ENCODE measurements at places on chromosomes 2 and 18.
A peak's percentile ranks its signal among the peaks of the same experiment; 100 is the strongest.

DNA sequence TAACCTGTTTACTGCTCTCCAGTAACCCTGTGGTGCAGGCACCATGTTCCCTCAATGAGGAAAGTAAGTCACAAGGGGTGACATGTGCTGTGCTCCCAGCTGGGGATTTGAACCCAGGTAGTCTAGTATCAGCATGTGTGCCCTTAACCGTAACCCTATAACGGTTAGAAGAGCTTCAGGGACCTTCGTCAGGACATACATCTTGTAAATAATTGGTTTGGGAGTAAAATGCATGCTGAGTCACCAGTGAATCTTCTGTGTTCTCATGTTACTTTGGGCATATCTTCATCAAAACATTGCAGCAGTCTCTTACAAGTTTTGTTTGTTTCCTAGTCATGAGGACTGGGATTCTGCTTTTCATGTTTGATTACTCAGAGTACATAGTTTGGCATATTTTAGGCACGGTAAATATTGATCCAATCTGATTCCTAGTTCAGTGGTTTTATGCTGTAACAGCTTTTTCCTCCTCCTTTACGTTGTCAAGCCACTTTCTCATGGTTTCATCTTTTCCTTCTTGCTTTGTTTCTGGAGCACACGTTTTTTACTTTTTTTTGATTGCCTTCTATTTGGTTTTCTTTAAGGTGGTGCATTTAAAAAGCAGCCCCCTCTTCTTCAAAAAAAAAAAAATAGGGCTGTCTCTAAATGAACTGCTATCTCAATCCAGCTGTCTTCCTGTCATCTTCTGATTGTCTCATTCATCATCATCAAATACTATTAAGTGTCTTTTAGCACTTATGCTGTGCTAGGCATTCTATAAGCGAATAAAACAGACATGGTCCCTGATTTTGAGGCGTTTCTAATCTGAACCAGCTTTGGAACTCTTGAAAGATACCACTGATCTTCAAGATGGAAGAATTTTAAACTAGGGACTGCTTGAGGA, 50.4 kb downstream of the CLIP4 start:
- H3K4me3 ChIP-seq: no peak overlapping the region
- no peak overlapping the region for H3K27ac ChIP-seq
- no peak for DNase-seq

DNA sequence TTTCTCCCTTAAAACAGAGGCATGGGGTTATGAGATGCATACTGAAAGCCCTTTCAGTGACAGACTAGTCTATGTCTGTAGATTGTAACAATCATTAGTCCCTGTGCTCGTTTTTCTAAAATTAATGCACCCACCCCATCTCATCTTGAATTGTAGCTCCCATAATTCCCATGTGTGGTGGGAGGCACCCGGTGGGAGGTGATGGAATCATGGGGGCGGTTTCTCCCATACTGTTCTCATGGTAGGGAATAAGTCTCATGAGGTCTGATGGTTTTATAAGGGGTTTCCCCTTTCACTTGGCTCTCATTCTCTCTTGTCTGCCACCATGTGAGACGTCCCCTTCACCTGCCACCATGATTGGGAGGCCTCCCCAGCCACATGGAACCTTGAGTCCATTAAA, 100.9 kb downstream of the AP1S3 start:
- no peaks in the 10 kb centered on the region for H3K36me3 ChIP-seq
- no peak overlapping the region for H3K4me3 ChIP-seq
- no peak overlapping the region for H3K27ac ChIP-seq
- no peaks in the 10 kb centered on the region for H3K27me3 ChIP-seq

DNA sequence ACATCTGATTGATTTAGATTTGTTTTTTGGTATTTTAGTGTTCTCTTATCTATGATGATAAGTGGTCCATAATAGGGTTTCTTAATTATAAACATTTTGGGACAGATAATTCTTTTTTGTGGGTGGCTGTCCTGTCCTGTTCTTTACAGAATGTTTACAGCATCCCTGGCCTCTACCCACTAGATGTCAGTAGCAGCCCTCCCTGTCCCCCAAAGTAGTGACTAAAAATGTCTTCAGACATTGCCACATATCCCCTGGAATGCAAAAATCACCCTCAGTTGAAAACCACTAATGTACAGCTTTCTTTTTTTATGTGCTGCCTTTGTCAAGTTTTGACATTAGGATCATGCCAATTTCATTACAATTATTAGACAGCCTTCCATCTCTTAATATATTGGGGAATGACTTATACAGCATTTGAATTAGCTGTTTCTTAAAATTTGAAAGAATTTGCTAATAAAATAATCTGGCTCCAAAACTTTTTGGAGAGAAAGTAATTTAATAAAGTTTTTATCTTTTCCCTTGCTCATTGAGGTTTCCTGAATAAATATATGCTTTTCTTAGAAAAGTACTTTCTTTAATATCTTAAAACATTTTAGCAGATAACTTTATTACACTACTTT, 19.5 kb downstream of the WIPF1 start:
- no peak overlapping the region for H3K27ac ChIP-seq
- H3K4me3 ChIP-seq: no peak overlapping the region
- H3K4me1 ChIP-seq: no peaks in the 10 kb centered on the region
- H3K27me3 ChIP-seq: no peaks in the 10 kb centered on the region
- H3K36me3 ChIP-seq: no peaks in the 10 kb centered on the region

DNA sequence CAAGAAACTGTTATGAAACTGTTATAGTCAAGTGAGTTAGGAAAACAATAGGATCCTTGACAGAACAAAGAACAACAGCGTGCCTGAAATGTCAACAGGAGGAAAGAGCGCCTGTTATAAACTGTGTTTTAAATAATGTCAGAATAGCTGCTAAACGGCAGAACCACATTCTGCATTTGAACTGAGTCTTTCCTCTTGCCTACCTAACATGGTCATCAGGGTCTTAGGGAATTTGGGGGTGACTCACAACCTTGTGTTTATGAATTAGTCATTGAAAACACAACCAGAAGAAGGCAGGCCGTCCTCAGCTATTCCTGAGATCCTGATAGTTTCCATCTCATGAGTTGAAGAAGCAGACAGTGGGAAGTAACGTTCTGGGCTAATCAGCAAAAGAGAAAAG, 222.0 kb upstream of the FN1 start:
- no peaks in the 10 kb centered on the region for H3K27me3 ChIP-seq
- H3K27ac ChIP-seq: no peak overlapping the region
- no peaks in the 10 kb centered on the region for H3K36me3 ChIP-seq
- H3K4me1 ChIP-seq: no peaks in the 10 kb centered on the region
- H3K4me3 ChIP-seq: no peak overlapping the region

GRCh38 chr2:219304223-219304622, 5.0 kb downstream of the PTPRN start:
- no peaks in the 10 kb centered on the region for H3K36me3 ChIP-seq
- H3K27me3 ChIP-seq: peaks cover 1% of the 10 kb centered on the region
- H3K27ac ChIP-seq: no peak overlapping the region
- DNase-seq: no peak

- H3K36me3 ChIP-seq: no peaks in the 10 kb centered on the region
- no peak overlapping the region for H3K4me3 ChIP-seq
- H3K4me1 ChIP-seq: no peaks in the 10 kb centered on the region
- peak; percentile 47 for DNase-seq
Observed at GRCh38 chr2:25566694-25567093, 106.7 kb downstream of the DTNB start.

- no peaks in the 10 kb centered on the region for H3K4me1 ChIP-seq
- no peaks in the 10 kb centered on the region for H3K27me3 ChIP-seq
- H3K27ac ChIP-seq: no peak overlapping the region
Observed at GRCh38 chr2:48984922-48985321, 169.4 kb downstream of the FSHR start.

DNA sequence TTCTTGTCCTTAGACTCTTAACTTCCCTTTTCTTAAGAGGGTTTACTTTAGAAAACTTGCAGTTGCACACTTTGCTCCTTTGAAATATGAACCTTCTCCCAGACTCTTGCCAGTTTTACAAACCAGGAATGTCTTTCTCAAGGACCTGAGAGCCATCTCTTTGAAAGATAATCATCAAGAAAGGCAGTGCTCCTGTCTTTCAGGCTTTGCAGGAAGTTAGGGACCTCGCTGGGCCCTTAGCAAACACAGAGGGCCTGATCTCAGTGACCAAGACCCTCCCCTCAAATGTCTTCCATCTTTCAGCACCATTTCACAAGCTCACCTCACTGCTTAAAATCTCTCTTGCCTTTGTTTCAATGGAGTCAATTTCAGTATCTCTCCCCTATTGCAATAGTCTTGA, 32.0 kb upstream of the NYAP2 start:
- no peaks in the 10 kb centered on the region for H3K27me3 ChIP-seq
- no peak for DNase-seq
- H3K4me3 ChIP-seq: no peak overlapping the region
- no peaks in the 10 kb centered on the region for H3K4me1 ChIP-seq
- no peaks in the 10 kb centered on the region for H3K36me3 ChIP-seq

GRCh38 chr2:238936162-238937052, 88.5 kb downstream of the TWIST2 start:
- DNase-seq: peak; percentile 34
- H3K36me3 ChIP-seq: no peaks in the 10 kb centered on the region
- no peaks in the 10 kb centered on the region for H3K27me3 ChIP-seq
- no peak overlapping the region for H3K4me3 ChIP-seq
- H3K4me1 ChIP-seq: no peaks in the 10 kb centered on the region
- no peak overlapping the region for H3K27ac ChIP-seq

GRCh38 chr2:193153576-193153975, 958.8 kb upstream of the TMEFF2 start:
- no peaks in the 10 kb centered on the region for H3K4me1 ChIP-seq
- no peak overlapping the region for H3K4me3 ChIP-seq
- H3K27me3 ChIP-seq: no peaks in the 10 kb centered on the region
- no peak for DNase-seq
- no peak overlapping the region for H3K27ac ChIP-seq

DNA sequence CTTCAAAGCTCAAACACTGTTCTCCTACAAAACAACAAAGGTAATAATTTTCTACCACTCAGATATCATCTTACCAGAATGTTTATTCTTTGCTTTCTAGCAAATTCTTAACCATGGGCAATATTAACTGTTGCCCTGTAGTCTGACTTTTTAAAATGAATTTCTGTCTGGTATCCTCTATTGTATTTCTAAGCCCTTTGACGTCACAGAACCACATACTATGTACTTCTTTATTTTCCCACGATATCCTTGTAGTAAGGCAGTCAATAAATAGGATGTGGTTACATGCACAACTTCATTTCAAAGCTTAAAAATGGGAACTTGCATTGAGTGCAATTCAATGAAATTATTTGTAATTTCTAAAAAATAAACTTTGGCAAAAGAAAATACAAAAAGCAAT, 58.7 kb downstream of the THADA start:
- DNase-seq: no peak
- H3K4me1 ChIP-seq: peaks cover 11% of the 10 kb centered on the region
- H3K27me3 ChIP-seq: no peaks in the 10 kb centered on the region
- no peak overlapping the region for H3K27ac ChIP-seq
- no peak overlapping the region for H3K4me3 ChIP-seq

GRCh38 chr18:7805096-7805495, 238.0 kb downstream of the PTPRM start:
- no peak overlapping the region for H3K4me3 ChIP-seq
- H3K27ac ChIP-seq: no peak overlapping the region
- H3K4me1 ChIP-seq: no peaks in the 10 kb centered on the region
- no peak for DNase-seq
- no peaks in the 10 kb centered on the region for H3K27me3 ChIP-seq
- H3K36me3 ChIP-seq: no peaks in the 10 kb centered on the region

- H3K4me3 ChIP-seq: no peak overlapping the region
- H3K27me3 ChIP-seq: no peaks in the 10 kb centered on the region
- no peak for DNase-seq
- no peaks in the 10 kb centered on the region for H3K4me1 ChIP-seq
- no peak overlapping the region for H3K27ac ChIP-seq
- no peaks in the 10 kb centered on the region for H3K36me3 ChIP-seq
Observed at GRCh38 chr18:50694147-50694546, 125.7 kb downstream of the MRO start.

DNA sequence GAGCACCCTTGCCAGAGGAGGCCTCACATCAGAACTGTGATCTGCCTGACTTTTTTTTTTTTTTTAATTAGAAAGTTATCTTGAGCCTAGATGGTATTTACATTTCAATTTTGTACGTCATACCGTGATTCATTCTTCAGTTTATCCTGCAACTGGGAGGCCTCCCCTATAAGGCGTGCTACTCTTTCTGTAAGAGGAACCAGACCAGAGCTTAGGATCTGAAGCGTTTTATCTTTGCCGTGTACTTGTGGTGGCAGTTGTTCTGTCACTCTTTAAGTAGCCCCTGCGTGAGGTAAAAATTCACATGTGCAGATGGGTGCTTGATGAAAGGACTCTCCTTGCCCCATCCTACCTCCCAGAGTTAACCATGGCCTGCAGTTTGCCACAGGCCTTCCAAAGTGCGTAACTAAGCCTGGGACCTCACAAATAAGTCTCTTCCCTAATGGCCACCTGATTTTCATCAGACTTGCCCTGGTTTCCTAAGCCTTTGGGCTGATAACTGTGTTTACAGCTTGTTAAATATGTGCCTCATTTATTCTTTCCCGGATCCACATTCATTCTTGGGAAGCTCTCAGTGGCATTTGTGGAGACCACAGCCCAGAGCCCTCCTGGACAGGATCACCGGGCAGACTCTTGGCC, 96.0 kb downstream of the MTCL1 start:
- H3K27ac ChIP-seq: no peak overlapping the region
- no peak for DNase-seq
- H3K36me3 ChIP-seq: no peaks in the 10 kb centered on the region
- no peaks in the 10 kb centered on the region for H3K4me1 ChIP-seq
- H3K4me3 ChIP-seq: no peak overlapping the region

DNA sequence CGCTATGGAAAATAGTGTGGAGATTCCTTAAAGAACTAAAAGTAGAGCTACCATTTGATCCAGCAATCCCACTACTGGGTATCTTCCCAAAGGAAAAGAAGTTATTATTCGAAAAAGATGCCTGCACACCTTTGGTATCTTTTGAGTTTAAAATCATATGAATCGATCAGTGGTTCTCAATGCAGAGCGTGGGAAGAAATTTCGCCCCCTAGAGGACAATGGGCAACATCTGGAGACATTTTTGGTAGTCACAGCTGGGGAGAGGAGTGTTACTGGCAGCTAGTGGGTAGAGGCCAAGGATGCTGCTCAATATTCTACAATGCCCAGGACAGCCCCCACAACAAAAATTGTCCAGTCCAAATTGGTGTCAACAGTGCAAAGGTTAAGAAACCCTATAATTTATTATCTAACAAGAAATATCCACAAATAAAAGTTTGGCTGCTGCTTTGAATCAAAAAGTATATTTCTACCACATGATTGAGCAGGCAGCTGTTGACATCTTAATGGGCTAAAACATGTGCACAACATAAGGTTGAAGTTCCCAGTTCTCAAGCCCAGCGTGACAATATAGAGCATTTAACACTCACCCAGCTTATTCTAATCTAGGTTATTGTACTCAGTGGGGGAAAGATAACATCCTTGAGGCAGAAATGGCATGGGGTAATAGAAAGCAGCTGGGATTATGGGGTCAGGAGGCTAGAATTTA, 425.7 kb downstream of the LRATD1 start:
- DNase-seq: no peak
- no peaks in the 10 kb centered on the region for H3K36me3 ChIP-seq
- no peaks in the 10 kb centered on the region for H3K27me3 ChIP-seq

- H3K27ac ChIP-seq: peak overlapping the region; percentile 62
- H3K36me3 ChIP-seq: no peaks in the 10 kb centered on the region
- peak overlapping the region; percentile 25 for H3K4me3 ChIP-seq
- no peaks in the 10 kb centered on the region for H3K4me1 ChIP-seq
Observed at GRCh38 chr2:54757500-54757899, 34.0 kb downstream of the EML6 start.

All from adrenal gland (tissue), 19 donors.